Ovary (tissue), 10 donors: ENCODE measurements at places on chromosomes 3 and 15. TPM values are rescaled to one million over a fixed set of nuclear protein-coding genes. Genes with fewer than 3 reads are reported as not detected.

COL7A1 gene
- 18.4 TPM for polyA plus RNA-seq

GABRG3 gene
- 0.18 TPM for polyA plus RNA-seq

SERINC4 gene
- not detected for polyA plus RNA-seq

SAMD7 gene
- polyA plus RNA-seq = not detected

BTLA gene
- 0.04 TPM for polyA plus RNA-seq

RBMS3 gene
- polyA plus RNA-seq = 11.6 TPM

ADIPOQ gene
- 6.0 TPM for polyA plus RNA-seq

CHRFAM7A gene
- polyA plus RNA-seq = 0.44 TPM

MITF gene
- 13.6 TPM for polyA plus RNA-seq

LIPH gene
- 12.1 TPM for polyA plus RNA-seq

TMIE gene
- polyA plus RNA-seq = 1.3 TPM

SORD gene
- polyA plus RNA-seq = 25.0 TPM

RLBP1 gene
- not detected for polyA plus RNA-seq

PDZRN3 gene
- polyA plus RNA-seq = 79.7 TPM

GASK1A gene
- polyA plus RNA-seq = 5.8 TPM

FBXO40 gene
- 0.63 TPM for polyA plus RNA-seq

LINGO1 gene
- 2.4 TPM for polyA plus RNA-seq

RAD51 gene
- 1.8 TPM for polyA plus RNA-seq

NR2C2 gene
- polyA plus RNA-seq = 23.2 TPM

MCF2L2 gene
- polyA plus RNA-seq = 0.39 TPM

P3H2 gene
- polyA plus RNA-seq = 359 TPM

CNTN4 gene
- polyA plus RNA-seq = 1.7 TPM

DUOXA2 gene
- not detected for polyA plus RNA-seq
